ENCODE measurements at places on chromosomes 6 and 20.

DNA sequence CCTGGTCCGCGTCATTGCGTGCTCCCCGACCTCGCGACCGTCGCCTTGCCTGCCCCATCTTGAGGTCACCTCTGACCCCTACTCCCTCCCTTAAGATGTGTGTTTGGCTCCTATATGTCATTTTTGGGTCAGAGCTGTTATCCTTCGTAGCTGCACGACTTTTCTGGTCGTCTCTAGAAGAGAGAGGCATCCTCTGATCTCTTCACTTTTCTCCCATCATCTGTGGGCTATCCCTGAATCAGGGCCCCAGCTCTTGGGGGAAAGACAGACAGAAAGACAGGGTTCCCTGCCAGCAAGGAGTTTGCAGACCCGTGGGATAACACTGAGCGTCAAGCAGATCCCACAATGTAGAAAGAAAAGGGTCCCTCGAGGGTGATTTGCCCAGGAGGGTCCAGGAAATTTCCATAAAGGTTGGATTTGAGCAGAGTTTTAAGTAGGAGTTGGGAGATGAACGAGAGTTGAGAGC is 555 bp downstream of the FAM120B start:
- DNase-seq, result no peak

DNA sequence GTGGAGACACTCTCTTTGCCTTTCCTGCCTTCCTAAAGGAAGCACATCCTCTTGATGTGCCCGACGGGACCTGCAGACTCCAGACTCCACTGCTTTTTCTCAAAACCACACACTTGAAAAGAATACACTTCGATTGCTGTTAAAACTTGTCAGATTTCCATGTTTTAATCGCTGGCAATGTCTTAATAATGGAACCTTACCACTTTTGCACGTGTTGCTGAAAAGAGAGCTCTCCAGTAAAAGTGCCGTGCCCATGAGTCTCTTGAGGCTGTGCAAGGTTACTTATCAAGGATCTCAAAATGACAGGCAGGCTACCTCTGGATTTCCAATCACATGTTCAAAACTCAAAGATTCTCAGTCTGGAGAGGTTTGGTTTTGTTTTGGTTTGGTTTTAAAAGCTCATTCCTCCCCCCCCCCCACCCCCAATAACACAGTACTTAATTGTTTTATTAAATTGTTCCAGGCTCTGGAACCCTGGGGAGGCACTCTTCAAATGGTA is 12.0 kb upstream of the TFAP2A start:
- DNase-seq, result no peak

DNA sequence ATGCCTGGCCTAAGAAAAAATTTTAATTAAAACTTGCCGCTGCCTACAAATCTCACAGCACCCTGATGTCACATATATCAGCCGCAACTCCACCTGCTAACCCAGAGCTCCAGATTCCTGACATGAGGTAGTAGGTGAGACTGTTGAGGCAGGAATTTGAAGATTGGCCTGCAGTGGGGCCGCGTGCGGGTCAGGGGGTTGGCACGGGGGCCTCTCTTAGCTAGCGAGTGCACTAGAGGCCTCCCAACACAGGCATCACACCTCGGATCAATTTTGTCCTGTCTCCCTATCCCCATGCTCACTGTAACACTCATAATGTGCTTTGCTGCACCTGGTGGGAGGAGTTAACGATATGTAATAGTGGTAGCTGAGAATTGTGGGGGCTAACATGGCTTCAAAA is 349.8 kb downstream of the CDC5L start:
- no peak for DNase-seq

GRCh38 chr20:62961310-62961783 is 8.8 kb downstream of the SLC17A9 start:
- no peak for DNase-seq

- no peak for DNase-seq
Measured at GRCh38 chr20:24911461-24911860, 37.6 kb upstream of the CST7 start.

GRCh38 chr6:27545271-27546046 is 72.6 kb upstream of the ZNF184 start:
- DNase-seq, result no peak

DNA sequence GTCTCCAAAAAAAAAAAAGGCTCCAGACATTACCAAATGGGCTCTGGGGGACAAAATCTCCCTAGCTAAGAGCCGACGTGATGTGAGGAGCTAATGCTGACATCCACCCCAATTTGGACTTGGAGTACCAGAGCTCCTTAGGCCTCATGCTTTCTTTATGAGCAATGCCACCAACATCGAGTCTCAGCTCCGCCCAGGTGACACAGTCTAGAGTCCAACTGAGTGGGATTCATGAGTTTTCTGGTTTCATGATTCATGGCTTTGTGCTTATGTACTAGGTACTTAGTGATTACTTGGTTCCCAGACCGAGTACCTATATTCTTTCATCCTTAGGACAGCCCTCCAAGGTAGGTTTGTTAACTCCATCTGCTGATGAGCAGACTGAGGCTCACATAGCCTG is 4.4 kb downstream of the ANKRD60 start:
- no peak for DNase-seq

GRCh38 chr20:13238001-13238653 is 17.1 kb downstream of the ISM1 start:
- no peak for DNase-seq

DNA sequence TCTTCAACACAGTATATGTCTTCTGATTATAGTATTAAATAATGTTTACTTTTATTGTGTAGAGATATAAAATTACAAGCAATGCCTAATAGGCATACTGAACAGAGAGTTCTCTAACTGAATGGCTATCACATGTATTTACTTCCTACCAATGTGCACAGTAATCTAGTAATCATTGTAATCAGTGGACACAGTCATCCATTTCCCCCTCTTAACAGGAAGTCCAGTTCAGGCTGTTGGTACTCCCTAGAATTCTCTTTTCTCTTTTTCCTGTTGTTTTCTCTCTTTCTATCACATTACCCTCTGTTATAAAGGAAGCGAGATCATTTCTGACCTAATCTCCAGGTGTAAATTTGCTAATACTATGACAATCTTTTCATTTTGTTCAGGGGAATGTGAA is 172.5 kb downstream of the HTR1B start:
- no peak for DNase-seq

DNA sequence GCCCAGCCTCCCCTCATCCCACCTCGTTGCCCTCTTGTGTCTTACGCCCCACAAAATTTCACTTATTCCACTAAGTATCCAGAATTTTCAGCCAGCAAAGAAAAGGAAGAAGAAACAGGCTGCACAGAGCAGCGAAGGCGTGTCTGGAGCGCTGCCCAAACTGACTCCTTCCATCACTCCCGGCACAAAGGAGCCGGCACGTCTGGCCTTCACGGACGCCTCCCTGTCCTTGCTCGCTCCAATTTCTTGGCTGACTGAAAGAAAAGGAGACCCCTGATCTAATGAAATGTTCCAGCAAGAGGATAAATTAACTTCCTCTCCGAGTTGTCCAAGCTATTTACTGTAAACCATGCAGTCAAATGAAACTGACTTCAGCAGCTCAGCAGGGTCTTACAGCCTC is 152.3 kb upstream of the CDH4 start:
- no peak for DNase-seq

DNA sequence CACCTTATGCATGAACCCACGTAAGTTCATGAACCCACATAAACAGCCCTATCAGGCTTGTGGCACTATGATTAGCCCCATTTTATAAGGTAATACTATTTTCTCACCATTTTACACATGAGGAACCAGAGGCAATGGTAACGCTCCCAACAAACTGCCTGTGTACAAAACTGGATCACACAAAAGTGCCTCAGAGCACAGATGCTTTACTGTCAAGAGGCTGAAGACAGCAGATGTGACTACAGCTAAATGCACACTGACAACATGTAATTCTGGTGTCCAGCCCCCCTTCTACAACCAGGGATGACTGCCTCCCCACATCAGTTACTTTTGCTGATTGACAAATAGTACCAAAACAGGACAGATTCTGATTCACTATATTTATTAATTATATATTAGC is 69.6 kb downstream of the GMDS start:
- no peak for DNase-seq

DNA sequence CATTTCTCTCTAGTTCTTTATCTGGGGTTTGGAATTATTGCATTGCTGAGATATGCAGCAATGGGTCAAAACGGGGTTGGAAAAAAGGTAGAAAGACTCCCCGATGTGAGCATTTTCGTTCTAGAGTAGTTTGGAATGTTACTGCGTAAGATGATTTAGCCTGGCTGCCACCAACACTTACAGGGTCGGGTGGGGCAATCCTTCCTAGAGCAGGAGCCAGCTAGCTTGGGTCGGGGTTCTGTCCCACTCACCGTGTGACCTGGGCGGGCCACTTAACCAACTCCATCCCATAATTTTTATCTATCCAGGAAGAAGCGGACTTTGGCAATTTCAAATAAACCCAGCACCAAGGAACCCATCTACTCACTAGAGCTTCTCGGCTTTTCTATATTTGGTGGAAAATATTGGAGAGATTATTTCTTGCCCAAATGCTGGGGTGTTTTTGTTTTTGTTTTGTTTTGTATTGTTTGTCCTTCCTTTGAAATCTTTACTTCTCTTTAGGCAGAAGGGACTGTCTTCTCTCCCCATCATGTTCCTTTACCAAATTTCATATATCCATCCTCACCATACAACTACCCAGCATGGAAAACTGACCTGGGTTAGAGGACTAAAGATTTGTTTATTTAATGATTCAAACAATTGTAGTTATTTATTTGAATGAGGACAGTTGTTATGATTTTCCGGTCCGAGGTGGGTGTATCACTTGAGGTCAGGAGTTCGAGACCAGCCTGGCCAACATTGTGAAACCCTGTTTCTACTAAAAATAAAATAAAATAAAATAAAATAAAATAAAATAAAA is 72.4 kb downstream of the GPX5 start:
- no peak for DNase-seq

DNA sequence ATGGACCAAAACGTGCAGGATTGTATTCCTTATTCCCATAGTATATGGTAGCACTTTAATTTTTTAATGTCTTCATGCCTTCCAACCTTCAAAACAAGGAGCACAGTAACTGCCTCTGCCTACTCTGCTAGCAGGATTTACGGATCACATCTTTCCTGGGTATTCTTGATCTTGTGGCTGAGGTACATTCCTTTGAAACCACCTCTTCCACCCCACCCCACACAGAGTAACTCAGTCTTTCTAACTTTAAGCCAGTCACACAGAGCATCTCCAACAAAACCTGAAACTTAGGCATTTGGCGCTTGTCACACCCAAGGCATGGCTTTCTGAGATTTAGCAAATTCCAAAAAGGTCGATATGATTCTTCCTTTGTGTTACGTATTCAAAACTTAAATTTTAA is 2.3 kb upstream of the ID4 start:
- no peak for DNase-seq

GRCh38 chr20:53321596-53321995 is 272.0 kb downstream of the ZNF217 start:
- no peak for DNase-seq

DNA sequence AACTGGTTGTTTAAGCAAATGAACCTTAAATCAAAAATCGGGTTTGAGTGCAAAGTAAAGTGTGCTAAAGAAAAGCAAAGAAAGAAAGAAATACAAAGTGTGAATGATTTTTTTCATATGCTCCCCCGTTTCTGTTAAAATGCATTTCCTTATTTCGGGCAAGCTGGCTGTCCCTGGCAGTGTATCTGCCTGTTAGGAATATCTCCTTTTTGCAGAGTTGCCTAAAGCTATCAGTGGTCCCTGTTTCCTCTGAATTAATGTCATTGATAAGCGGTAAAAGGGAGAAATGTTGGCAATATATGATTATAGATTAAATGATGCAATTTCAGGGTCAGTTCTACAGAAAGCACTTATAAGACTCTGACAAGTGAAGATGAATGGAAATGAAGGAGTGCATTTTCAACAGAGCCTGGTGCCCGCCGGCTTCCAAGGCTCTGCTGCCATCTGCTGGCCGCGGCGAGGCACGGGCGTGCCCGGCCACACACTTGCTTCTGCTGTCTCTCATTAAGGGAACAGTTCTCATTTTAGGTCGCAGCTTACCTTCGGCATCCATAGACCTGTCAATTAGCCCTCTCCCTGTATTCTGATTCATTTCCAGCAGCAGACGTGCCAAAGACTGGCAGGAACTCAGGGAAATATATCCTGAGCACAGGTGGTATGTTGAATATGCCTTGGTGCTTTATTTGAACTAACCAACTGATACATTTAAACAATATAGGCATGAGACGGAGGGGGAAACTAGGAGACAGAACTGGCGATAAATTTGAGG is 381.9 kb downstream of the C6orf118 start:
- DNase-seq, result no peak

- no peak for DNase-seq
Measured at GRCh38 chr20:10469599-10469998, 34.5 kb downstream of the SLX4IP start.

- DNase-seq, result no peak
Measured at GRCh38 chr6:105215506-105215905, 35.7 kb upstream of the POPDC3 start.

DNA sequence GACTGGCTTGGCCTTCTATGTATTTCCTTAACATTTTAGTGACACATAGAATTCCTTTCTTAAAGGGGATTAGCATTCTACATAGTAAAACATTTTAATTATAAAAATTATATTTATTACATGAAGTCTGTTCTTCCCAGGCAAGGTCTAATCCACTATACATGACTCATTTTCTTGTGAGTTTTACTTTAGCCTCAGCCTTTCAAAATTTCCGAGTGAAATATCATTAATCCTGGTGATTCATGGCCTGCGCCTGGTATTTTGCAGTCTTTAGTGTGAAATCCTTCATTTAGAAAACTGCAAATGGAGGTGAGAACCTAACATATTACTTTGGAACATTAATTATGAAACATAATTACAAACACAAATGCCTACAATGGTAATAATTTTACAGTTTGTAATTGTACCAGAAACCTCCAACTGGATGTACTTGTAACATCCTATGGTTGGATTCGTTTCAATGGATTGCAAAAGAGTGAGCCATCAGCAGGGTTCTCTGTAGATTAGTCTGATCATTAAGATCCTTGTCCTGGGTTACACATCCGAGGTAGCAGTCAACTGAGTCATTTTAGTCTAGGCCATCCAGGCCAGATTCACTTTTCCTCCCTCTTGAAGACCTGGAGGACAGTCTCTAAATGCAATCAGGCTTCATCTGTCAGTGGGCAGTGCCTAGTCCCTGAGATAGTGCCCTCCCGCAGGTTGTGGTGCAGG is 272.0 kb downstream of the PACRG start:
- no peak for DNase-seq

DNA sequence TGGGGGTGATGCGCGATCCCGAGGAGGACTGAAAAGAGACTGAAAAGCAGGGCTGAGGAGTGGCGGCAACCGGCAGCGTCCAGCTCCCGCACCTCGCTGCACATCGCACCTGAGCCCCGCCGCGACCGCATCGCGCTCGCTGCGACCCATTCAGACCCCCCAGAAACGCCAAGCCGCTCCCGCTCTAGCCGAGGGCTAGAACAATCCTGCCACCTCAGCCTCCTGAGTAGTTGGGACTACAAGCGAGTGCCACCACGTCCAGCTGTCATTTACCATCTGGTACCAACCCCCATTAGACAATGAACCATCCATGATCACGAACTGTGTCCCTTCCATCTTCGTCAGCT is 33.2 kb downstream of the HLA-A start:
- no peak for DNase-seq

Data from cortex of kidney (tissue), 1 donor.